ENCODE measurements at places on chromosomes 6 and 20. TPM values are rescaled to one million over a fixed set of nuclear protein-coding genes. Genes with fewer than 3 reads are reported as not detected.

The SLC17A2 gene
- not detected for total RNA-seq

The EDN1 gene
- 23.2 TPM for total RNA-seq

DNA sequence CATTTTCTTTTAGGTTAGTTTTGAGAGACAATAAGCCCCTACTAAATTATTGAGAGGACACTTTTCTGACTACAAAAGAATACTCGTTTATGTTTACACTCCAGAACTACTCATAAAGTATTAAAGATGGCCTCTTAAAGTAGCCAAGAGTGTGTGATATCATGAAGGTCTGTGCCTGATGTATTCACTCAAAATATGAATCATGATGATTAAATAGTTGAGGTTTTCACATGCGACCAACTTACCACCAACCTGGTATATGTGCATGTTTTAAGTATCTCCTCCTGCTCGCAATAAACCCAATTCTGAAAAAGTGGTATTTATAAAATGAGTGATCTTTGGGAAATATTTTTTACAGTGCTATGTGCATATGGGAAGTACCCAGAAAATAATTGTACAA lies 43.9 kb downstream of the IL20RA start:
- DNase-seq = no peak

The ENPP1 gene
- 0.91 TPM for total RNA-seq

GRCh38 chr20:43558412-43559146 lies at the start of gene SGK2:
SGK2 (plus strand) TSS chr20:43559027; CDS start chr20:43566496, 7,469 bp downstream.
- peak; percentile 27 for DNase-seq

The LYRM4 gene
- 8.9 TPM for total RNA-seq

The SLC22A23 gene
- 0.12 TPM for total RNA-seq
